ENCODE measurements at places on chromosomes 13 and 19. TPM values are rescaled to one million over a fixed set of nuclear protein-coding genes. Genes with fewer than 3 reads are reported as not detected.

GRCh38 chr19:57769345-57770131 lies at the start of gene ZNF586:
Gene ZNF586, plus strand, starts transcription at chr19:57769676. Its CDS starts 167 bp downstream, at chr19:57769843.
- peak; percentile 92 for DNase-seq

GRCh38 chr13:98581971-98582702 lies 5.2 kb upstream of the STK24 start:
- no peak for DNase-seq

Gene TFDP1
- total RNA-seq = 23.5 TPM

- peak; percentile 54 for DNase-seq
These were observed at the start of gene WDR87 for GRCh38 chr19:37905946-37906868. Gene WDR87, minus strand, starts transcription at chr19:37906594. Its CDS starts 8,355 bp downstream, at chr19:37898239.

- DNase-seq = no peak
These were observed 3.4 kb downstream of the EVI5L start for GRCh38 chr19:7833225-7834099.

DNA sequence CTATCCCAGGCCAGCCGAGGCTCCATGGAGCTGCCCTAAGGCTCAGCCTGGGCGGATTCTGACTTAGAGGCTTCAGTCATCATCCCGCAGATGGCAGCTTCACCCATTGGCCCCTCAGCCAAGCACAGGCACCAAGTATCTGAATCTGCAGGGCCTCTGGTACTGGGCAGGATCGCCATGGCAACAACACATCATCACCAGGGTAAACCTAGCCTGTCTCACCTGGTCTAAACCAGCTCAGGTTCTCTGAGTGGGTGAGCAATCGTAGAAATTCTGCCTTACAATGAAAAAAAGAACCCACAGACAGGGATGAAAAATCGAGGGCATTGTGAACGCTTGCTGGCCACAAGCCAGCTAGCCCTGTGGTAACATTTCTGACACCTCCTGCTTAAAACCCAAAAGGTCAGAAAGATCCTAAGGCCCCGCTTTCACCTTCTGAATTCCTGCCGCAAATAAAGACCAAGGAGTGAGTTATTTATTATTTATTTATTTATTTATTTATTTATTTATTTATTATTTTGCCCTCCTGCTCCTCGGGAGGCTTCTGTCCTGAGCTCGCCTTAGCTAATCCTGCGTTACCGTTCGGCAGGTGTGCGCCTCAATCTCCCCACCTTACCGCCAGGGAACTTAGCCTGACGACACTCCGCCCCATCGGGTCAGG lies 12.0 kb upstream of the CEACAM21 start:
- no peak for DNase-seq

GRCh38 chr13:48749699-48750473 lies 96.2 kb downstream of the CYSLTR2 start:
- DNase-seq = no peak

All from left lobe of liver (tissue), 2 donors.